Uterus (tissue), 4 donors: ENCODE measurements at places on chromosomes 7 and 10. TPM values are rescaled to one million over a fixed set of nuclear protein-coding genes. Genes with fewer than 3 reads are reported as not detected.

DNA sequence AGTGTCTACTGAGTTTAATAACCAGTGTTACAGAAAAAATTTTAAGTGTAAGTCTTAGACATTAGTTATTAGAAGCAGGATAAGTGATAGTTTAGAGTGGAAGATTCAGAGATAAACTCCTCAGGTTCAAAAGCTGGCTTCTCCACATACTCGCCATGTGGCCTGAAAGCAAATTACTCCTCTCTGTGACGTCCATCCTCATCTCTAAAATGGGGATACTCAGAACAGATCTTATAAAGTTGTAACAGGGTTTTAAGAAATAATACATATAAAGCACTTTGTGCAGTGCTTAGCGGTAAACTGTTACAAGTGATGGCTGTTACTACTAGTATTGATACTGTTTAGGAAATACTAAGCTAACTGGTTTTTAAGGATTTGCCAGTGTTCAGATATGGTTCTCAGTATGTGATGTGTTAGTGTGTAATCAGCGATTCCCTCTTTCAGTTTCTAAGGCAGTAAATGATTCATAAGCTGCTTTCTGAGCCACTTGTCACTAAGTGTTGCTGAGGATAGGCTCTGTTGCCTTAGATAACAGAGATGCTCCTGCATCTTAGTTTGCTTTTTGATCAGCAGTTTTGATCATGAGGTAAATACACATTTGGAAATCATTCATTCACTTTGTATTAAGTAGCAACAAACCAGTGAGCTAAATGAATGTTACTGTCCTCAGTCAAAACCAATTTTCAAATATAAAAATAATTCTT is 58.7 kb downstream of the CYP51A1 start:
- DNase-seq = no peak

GRCh38 chr7:108568801-108569380 is 615 bp downstream of the THAP5 start:
- DNase-seq = no peak

- DNase-seq = no peak
Observed at GRCh38 chr10:43952760-43953159, 304.1 kb upstream of the ZNF32 start.

DNA sequence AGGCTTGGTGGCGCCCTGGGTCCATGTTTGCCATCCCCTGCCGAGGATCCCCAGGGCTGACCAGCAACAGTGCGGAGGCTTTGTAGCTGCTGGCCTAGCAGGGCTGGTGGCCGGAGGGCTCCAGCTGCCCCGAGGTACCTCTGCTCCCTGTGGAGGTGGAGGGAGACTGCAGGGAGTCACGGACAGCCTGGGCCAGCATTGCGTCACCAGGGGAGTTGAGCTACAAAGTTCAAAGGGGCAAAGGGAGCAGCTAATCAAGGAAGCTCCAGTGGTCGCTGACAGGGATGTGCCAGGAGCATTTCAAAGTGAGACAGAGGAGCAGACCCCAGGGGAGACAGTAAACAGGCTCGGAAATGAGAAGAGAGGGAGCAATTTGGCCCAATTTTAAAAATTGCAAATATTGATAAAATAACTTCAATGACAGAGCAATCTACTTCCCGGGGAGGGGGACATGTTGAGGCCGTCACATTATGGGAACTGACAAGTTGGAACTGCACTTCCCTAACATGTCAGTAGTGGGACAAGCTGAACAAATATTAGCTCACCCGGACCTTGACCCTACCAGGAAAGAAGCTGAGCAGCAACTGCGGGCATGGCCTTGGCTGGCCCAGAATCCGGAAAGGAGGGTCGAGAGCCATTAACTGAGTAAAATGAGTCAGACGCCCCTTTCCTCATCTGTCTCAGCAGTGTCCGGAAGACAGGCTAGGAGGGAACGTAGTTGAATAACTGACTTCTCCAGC is 39.4 kb downstream of the BTBD16 start:
- no peak for DNase-seq

- no peak for DNase-seq
Observed at GRCh38 chr7:150412518-150413488, 33.7 kb downstream of the ZNF775 start.

DNA sequence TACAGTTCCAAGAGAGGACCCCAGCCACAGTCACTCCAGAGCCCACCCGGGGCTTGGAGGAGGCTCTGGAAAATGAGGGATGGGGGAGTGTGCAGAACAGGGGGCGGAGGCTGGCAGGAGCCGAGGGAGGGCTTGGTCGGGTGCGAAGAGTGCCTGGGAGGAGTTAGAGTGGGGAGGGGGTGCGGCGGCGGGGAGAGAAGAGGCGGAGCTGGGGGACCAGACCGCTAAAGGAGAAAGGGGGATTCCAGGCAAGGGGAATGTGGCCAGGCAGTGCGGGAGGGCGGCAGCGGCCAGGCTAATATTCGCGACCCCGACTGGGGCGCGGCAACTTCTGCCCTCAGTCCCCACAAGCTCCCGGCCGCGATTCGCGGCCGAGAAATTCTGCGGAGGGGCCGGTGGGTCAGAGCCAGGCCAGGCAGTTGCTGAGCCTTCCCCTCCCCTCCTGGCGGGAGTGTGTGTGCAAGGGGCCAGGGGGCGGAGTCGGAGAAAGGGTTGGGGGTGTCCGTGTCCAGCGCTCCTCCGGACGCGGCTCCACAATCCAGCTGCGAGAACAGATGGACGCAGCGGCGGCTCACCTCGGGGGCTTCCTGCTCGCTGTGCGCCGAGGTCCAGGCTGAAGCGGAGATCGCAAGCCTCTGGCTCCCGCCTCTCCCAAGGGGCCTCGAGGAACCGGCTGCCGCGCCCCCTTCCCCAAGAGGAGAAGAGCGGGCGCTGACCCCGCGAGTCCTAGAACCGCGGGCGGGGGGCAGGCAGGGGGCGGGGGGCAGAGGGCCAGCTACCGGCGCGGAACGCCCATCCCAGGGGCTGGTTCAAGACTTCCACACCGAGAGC is 612 bp upstream of the SLC18A3 start:
- DNase-seq = no peak

GRCh38 chr7:16815001-16815400 is 10.2 kb upstream of the AGR2 start:
- no peak for DNase-seq

GRCh38 chr10:1287971-1288401 is 231.8 kb downstream of the WDR37 start:
- DNase-seq = no peak

DNA sequence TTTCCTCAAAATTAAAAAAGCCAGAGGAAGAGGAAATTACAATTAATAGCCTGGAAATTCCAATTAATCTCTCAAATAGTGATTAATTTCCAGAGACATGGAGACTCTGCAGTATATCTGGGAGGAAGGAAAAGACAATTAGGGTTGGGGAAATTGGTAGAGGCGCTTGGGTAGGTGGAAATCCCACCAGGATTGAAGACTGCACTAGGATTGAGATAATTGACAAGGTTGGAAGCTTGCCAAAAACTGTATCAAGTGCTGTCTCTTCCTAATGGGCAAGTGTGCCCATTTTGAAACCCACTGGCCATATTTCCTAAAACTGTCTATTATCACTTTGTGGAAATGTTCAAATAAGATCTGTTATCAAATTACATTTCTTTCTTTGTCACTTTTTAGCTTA is 21.6 kb downstream of the CHN2 start:
- DNase-seq = no peak

DNA sequence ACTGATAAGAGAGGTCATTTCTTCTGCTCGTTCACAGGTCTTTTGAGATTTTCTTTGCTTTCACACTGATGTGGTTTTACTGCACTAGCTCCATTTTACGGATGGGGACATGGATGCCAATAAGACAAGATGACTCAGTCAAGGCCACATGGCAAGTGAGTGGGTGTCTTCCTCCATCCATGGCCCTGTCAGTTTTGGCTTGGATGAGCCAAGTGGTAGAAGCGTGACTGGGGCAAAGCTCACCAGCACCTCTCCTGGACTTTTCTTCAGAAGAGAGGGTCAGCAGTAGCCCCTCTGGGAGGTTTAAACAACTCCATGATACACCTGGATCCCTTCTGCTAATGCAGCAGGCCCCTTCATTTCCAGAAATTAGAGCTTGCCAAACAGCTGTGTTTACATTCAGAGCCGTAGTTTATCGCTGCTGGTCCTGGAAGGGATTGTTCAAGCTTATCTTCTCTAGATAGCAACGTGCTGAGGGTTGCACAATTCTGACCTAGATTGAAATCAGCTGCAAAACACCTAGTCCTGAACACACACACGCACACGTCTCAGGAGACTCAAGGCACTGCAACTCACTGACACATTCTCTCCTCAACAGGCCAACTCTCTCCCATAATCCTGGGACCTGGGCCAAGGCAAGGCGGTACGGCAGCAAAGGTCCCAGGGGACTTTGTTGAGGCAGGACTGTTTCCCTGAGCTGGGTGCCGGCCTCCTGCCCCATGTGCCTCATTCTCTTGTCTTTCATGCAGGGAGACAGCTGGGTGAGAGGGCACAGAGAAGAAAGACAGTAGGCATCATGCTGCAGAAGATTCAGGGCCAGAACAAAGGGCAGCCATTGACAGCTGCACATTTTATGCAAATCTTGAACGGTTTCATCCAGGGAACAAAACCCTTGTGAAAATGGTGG is 14.2 kb upstream of the PDCD4 start:
- no peak for DNase-seq

DNA sequence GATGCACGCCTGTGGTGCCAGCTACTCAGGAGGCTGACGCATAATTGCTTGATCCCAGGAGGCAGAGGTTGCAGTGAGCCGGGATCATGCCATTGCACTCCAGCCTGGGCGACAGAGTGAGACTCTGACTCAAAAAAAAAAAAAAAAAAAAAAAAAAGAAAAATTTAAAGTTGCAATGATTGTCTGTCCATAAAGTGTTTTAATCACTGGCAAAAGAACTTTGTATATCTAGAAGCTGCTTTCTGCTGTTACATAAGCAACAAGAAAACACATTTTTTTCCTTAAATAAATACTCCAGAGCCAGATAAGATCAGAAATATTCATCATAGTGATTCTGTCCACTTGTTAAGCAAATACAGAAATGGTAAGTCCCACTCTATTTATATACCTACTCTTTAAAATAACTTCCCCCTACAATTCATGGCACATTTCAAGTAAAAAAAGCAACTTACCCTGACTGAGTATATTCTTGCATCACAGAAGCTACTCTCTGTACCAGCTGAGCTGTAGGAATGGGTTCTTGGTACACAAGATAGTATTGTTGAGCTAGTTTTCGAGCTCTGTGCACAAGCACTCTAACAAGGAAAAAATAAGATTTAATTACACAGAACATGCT is 7.6 kb downstream of the PSMA2 start:
- DNase-seq = no peak

DNA sequence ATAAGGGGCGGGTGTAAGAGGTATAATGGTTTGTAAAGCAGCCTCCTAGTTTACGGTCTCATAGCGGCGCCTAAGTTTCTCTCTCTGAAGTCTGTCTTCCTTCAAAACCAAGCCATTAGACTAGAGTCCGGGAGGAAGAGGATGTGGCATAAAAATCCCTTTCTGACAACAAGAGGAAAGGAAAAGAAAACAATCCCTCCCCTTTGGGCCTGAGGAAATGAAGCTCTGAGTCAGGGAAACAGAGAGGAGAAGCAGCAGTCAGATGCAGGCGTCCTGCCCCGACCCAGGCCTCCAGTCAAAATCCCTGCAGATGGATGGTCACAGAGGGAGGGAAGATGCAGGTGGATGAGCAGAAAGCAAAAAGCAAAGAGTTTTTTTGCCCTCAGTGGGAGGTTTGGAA is 23.7 kb downstream of the PARP12 start:
- DNase-seq = no peak

GRCh38 chr7:135541029-135541428 is 16.7 kb upstream of the NUP205 start:
- no peak for DNase-seq

- no peak for DNase-seq
Observed at GRCh38 chr10:1626410-1626809, 110.9 kb downstream of the ADARB2 start.

DNA sequence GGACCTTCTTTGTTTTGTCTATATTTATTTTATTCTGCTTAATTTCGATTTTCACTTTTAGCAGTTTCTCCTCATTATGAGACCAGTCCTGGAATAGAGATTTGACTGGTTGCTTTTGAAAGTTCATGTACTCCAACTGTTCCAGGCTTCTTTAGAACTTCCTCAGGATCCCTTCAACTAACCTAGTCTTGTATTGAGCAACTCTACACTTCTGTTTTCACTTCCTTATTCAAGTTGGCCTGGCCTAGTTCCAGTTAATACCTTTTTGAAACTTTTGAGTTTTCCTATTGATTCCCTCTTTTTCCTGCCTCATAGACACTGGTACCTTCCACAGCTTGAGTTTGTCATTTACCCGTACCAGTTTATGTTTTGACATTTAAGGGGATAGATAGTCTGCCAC is 421.7 kb downstream of the ATRNL1 start:
- DNase-seq = no peak

DNA sequence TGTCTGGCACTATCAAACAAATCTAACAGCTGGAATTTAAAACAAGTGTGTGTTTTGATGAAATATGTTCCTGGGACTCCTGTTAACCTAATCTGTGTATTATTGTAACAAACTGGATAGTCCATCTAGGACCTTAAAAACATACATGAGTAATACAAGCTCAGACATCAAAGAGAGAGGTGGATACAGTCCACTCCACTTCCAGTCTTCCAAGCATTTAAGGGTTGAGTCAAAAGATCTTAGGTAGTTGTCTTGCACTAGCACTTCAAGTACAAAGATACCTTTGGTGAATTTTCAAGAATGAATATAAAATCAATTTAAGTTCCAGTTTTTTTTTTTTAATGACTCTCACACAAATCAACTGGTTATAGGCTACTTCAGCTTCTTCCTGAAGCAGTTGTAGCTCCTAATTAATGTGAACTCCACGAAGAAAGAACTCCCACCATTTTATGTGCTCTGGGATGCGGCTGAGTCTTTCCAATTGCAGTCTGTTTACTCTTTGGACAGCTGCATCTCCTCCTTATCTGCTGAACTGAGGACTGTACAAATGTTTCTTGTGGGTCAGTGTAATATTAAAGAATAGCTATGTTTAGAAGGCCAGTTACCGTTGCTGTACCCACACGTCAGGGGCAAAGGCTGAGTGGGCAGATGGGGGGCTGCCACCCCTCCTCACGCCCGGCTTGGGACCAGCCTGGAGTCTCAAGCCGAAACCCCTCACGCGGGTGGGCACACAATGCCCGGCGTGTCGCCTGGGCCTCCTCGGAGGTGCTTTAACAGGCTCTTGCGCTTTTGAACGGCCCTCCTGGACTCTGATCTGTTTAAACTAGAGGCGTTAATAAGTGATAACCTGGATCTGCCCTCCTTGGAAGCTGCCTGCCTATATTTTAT is 2.9 kb upstream of the IGF2BP3 start:
- DNase-seq = no peak

- DNase-seq = no peak
Observed at GRCh38 chr10:60896033-60896432, 48.0 kb downstream of the RHOBTB1 start.

ARHGEF5 gene
- 5.6 TPM for total RNA-seq

CLCN1 gene
- 0.30 TPM for total RNA-seq

GBX1 gene
- 0.41 TPM for total RNA-seq

KCNH2 gene
- total RNA-seq = 32.7 TPM

NACAD gene
- total RNA-seq = 0.51 TPM

CYP3A7 gene
- total RNA-seq = 0.91 TPM

WDFY4 gene
- total RNA-seq = 0.29 TPM

MUC12 gene
- total RNA-seq = 14.9 TPM

TSPAN12 gene
- total RNA-seq = 14.1 TPM

PLCE1 gene
- 21.7 TPM for total RNA-seq

SHH gene
- total RNA-seq = not detected

ZNF394 gene
- total RNA-seq = 22.8 TPM
